Left hindlimb (tissue), 1 donor: ENCODE measurements at places on chromosomes 6 and 20.

DNA sequence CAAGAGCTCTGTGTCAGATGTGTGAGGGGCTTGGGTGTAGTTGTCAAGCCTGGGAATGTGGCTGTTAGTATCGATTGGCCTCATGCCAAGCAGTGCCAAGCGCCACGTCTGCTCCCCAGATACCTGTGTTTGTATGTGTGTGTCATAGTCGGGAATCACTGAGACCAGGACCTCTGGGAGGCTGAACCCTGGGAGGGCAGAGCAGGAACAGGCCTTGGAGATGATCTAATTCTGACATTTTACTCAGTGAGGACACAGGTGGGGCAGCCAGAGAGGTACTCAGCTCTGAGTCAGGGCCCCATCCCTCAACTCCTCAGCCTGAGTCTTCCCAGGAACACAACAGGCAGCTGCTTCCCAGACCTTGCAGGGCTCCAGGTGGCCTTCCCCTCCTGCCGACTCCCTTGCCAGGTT, 51.2 kb upstream of the FANCE start:
- DNase-seq = no peak

- DNase-seq = no peak
Measured at GRCh38 chr6:139960671-139961070, 586.2 kb upstream of the CITED2 start.

GRCh38 chr6:150600301-150601017, 774 bp downstream of the PLEKHG1 start:
- DNase-seq = peak; percentile 85

GRCh38 chr6:54299542-54300269, 8.5 kb upstream of the TINAG start:
- no peak for DNase-seq

- no peak for DNase-seq
Measured at GRCh38 chr6:35084041-35084491, 57.1 kb downstream of the TCP11 start.

DNA sequence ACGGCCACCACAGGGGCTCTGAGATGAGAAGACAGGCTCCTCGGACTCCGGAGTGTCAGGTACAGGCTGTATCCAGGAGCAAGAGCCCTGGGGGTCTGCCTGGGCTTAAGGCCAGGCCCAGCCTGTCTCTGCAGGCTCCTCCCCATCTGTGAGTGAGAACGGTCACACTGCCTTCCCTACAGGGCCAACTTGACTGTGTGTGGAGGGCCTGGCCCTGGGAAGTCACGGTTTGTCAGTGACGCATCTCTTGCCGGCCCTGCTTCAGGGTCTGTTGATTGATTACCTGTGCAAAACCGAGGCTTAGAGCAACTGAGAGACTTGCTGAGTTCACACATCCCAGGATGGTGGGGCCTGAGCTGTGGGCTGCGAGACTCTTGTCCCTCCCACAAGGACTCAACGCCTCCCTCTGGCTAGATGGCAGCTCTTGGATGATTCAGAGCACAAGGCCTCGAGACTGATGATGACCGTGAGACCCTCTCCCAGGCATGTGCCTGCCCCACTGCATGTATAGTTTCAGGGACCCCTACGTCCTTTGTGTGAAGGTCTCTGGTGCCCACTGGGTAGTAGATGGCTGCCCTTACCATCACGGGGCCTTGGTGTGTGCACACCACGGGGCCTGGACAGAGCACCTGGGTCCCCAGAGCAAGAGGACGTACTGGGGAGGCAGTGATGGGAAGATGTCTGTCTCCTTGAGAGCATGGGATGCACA, 5.9 kb downstream of the RBM38 start:
- DNase-seq = no peak

GRCh38 chr6:37570482-37571133, 70.9 kb upstream of the CCDC167 start:
- no peak for DNase-seq

DNA sequence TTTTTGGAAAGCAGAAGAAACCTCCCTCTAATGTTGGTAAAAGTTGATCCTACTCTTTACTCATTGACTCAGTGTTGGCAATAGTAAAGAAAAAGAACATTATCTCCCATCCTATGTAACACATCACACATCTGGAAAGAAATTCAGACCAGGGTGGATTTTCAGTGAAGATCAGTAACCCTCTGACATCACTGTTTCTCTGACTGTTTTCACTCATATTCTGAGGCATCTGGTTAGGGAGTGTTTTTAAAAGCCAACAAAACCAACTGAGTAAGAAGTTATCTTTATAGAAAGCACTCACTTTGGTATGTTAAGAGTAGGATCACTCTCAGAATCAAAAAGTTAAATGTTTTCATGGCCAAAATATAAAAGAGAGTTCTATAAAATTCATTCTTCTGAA, 143.6 kb downstream of the DST start:
- no peak for DNase-seq

- DNase-seq = no peak
Measured at GRCh38 chr6:136947037-136947436, 24.9 kb downstream of the SLC35D3 start.
